Activated naive CD4-positive, alpha-beta T cell treated with anti-CD3 and anti-CD28 coated beads, Interleukin-2, amount 50 U/mL, for 72 hours (primary cell): ENCODE measurements at places on chromosomes 12 and 14.

- DNase-seq, result no peak
Measured at GRCh38 chr14:57071639-57072038, 197.1 kb downstream of the EXOC5 start.

- no peak for DNase-seq
Measured at GRCh38 chr14:25010471-25010870, 39.5 kb downstream of the STXBP6 start.

DNA sequence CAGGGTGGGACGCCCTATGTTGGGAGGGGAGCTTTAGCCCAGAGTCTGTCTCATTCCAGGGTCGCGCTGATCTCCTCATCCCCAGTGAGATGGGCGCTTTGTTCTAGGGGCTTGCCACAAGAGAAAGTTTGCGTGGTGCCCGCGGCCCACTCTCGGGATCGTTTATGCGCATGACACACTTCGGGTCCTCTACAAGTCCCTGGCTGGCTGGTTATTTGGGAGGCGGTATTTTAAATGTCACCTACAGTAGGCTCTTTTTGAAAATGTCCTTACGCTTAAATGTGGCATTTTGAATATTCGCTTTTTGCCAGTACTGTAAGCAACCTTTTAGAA is 541 bp downstream of the GOLT1B start:
- DNase-seq, result no peak

DNA sequence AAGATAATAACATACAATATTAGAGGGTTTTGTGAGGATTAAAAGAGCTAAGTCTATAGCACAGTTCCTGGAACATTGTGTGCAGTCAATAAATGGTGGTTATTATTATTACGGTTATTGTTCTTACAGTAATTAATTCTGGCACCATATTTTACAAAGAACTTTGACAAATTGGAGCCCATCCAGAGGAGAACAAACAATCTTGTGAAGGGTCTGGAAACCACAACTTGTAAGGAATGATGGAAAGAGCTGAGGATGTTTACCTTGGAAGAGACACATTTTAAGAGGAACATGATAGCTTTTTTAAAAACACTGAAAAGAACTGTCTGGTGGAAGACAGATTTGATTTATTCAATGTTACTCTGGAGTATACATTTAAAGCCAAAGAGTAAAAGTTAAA is 150.5 kb upstream of the KRR1 start:
- no peak for DNase-seq

- DNase-seq, result no peak
Measured at GRCh38 chr12:92142251-92142926, 3.3 kb downstream of the BTG1 start.

GRCh38 chr12:90333424-90333823 is 621.6 kb downstream of the CCER1 start:
- no peak for DNase-seq

DNA sequence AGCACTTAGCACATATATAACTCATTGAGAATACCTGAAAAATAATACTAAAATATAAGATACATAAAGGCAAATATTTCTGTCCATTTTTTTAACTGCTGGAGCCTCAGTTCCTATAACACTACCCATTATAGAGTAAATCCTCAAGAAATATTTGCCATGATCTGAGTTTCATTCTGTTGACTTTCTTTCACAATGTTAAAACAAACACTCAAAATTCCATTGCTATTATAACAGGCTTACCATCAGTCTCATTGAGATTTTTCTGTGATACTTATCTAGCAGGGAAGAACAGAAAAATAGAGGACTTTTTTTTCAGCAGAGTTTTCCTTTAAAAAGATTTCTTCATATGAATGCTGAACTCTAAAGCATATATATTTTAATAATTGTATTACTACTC is 24.5 kb downstream of the LMO3 start:
- DNase-seq, result no peak

DNA sequence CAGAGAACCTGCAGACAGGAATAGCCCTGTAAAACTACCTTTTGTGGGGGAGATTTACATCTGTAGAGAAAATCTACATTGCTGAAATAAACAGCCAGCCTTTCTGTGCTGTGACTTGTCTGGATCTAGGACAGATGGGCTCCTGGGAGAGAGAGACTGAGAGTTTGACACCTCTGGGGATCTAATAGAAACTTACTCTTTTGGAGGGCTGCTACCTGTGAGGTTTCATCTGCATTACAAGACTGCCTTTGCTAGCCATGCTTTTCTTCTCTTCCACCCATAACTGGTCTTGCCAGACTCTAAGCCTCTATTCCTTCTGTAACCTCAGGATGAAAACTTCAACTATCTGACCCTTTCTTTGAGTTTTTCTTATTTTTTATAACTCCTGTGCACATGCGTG is 452.6 kb downstream of the ZFP36L1 start:
- DNase-seq, result no peak

GRCh38 chr12:97757481-97758193 is 295.0 kb downstream of the RMST start:
- no peak for DNase-seq

- DNase-seq, result no peak
Measured at GRCh38 chr12:114851981-114852380, 168.0 kb upstream of the TBX3 start.

GRCh38 chr14:89365061-89365801 is 51.8 kb downstream of the FOXN3 start:
- DNase-seq, result peak; percentile 49

- DNase-seq, result no peak
Measured at GRCh38 chr12:66629138-66629870, 49.6 kb downstream of the GRIP1 start.

DNA sequence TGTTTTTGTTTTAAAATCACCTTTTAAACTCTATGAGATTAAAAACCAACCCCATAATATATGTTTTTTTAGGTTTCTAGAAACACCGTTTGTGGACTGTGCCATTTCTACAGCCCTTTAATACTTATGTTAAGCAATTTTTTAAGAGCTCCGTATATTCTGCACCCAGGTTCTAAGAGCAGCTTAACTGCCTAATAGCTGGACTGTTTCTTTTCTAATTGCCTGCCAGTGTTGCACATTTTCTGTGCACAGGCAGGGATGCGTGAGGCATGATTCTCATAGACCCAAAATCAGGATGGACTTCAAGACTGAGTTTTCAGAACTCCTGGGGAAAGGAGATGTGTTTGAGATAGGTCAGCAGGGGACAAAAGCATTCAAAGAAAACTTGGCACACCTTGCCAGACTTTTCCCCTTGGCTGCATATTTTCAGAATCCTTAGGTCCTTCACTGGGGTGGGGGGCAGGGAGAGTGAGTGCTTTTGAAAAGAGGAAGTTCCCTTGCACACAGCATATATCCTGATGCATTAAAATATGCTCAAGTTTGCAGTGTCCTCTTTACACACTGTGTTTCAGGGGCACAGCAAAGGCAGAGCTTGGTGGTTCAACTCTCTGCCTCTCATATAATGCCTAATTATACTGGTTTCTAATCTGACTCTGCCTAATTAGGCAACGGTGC is 27.9 kb downstream of the TMEM30B start:
- DNase-seq, result no peak

- peak; percentile 71 for DNase-seq
Measured at GRCh38 chr12:120231316-120232011, 30.6 kb upstream of the RPLP0 start.

DNA sequence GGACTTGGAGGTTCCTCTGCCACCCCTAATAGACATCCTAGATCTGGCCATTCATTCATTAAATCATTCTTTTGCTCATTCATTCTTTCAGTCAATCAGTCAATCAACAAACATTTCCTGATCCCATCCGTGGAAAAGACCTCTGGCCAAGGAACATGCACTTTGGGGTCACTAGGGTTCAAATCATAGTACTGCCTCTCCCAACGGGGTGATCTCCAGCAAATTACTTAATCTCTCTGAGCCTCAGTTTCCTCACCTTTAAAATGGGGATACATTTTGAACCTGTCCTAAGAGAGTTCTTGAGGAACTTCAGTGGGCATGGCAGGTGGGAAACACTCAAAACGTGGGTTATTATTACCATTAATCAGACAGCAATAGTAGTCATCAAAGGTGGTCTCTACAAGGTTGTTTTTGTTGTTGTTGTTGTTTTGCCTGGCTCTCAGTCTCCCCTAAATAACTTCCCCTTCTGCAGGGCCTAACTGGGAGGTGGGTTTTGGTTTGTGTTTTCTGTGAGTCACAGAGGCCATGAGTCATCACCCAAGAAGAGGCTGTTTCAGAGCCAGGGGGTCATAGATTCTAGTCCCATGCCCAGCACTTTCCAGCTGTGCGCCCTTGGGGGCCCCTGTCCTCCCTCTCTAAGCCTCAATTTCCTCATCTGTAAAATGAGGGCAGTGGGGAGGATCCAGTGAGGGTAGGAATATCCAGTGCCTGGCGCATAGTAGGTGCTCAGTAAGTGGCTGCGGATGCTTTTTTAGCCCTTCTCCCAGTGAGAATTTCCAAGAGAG is 16.9 kb upstream of the FAM222A start:
- no peak for DNase-seq

DNA sequence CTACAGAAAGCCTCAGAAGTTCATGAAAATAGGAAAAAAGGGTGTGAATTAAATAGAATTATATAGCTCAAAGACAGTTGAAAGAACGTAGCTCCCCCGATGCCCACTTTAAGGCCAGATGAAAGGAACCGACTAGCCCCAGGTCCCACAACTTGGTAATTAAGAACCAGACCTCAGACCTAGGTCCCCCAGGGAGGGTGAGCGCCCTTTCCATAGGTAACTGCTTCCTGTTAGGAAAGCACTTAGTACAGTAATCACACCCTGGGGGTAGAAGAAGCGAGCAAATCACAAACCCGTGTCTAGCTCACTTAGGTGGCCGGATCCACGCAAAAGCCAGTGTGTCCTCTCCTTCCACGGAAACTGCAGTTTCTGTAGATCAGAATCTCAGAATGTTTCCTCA is 77.1 kb downstream of the PLXNC1 start:
- DNase-seq, result no peak

- no peak for DNase-seq
Measured at GRCh38 chr12:28527631-28528249, 337.5 kb downstream of the CCDC91 start.

DNA sequence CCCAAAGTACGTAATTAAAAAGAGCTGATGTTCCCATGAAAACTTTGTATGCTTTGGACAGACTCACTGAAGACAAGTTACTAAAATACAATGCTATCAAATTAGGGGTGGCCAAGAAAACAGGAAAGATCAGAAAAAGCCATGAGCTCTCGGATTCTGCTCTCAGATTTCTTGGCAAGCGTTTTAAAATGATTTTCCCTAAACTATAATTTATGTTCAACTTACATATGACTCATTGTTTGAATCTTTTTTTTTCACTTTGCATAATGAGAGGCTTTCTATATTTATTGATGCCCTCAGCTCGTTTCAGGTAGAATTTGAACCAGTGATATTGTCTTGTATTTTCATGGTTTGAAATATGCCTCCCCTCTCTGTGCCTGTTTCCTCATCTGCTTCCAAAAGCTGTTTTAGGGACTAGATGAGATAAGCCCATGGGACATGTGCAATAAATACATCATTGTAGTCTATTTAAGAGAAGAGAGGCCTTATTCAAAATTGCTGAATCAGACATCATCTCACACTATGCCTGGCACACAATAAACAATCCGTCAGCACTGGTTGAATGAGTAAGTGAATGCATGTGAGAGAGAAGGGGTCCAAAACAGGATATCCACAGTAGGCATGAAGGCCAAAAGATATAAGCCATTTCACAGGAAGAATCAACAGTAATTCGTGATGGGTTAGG is 4.7 kb upstream of the IPO8 start:
- no peak for DNase-seq

GRCh38 chr12:79934281-79935020 is 446 bp downstream of the PPP1R12A start:
- peak; percentile 67 for DNase-seq

DNA sequence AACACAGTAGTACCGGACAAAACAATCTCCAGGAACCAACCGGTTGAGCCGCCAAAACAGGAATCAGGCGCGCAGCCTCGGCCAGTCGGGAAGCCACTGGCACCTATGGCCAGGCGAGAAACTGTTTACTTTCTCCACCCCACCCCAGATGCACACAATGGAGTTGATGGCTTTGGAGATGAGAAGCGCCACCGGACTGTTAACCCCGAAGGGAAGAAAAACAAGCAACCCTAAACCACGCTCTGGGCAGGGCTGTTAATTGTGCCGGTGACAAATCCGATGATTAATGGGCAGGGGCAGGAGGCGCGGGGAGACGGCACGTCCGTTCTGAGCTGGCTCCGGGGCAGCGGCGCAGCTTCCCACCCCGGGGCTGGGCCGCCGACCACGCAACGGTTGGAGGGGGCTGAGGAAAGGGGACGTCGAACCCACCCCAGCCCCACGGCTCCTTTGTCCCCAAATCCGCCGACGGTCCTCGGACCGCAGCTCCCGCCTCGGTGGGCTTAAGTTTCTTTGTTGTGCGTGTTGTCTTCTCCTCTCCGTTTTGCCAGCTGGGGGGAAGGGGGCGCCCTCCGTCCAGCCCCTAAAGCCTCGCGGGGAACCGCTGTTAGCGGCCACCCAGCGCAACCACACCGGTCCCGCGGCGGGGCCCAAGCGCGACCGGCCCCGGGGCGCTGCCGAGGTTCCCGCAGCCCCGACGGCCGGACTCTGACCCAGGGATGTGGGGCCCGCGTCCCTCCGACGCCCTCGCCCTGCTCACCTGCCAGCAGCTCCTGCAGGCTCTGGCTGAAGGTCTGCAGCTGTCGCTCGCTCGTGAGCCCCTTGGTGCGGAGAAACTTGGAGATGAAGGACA is 790 bp downstream of the BTG1 start:
- peak; percentile 80 for DNase-seq

GRCh38 chr14:52106840-52107239 is 38.0 kb upstream of the NID2 start:
- DNase-seq, result no peak

DNA sequence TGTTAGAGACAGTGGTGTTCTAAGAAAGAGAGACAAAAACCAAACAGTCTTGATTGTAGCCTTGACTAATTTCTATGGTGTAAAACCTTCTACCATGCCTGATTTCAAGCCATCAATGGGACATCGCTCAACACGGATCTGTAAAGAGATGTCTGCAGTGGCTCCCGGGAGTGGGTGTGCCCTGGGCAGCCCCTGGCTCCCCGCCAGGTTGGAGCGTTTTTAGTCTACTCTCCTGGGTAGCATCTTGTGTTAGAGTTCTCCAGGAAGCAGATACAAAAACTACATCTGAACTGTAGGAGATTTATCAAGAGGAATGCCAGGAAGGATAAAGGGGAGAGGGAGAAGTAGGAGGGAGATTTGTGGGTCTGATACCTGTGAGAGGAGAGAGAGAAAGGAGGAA is 1212.9 kb downstream of the BCL11B start:
- DNase-seq, result no peak

- no peak for DNase-seq
Measured at GRCh38 chr12:93502802-93503623, 35.7 kb downstream of the MRPL42 start.

GRCh38 chr14:75660630-75661498 is at the start of the genes ERG28 and TTLL5:
Gene ERG28 (minus strand): TSS chr14:75660876. CDS start chr14:75657502, 3,374 bp downstream.
Gene TTLL5 (plus strand): TSS chr14:75661246. CDS start chr14:75663150, 1,904 bp downstream.
- peak; percentile 94 for DNase-seq
